ENCODE measurements at places on chromosomes 1 and 21.

- no peak for DNase-seq
These were observed 692.7 kb downstream of the LTN1 start for GRCh38 chr21:28299946-28300345.

GRCh38 chr1:96291468-96291867, 430.1 kb upstream of the PTBP2 start:
- DNase-seq: no peak

DNA sequence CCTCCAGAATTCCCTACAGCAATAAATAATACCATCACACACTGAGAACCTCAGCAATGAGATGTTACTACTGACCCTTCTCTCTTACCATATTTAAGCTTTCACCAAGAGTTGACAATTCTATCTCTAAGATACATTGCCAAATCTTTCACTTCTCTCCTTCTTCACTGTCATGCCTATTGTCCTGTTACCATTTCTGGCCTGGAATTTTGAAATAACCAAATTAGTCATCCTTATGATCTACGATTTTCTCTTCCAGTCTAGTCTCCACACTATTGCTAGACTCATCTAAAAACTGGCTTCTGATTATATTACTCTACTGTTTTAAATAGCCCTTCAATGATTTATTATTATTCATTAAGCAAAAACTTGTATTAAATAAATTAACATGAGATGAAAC, 656.1 kb upstream of the ADGRL4 start:
- no peak for DNase-seq

GRCh38 chr1:95467036-95467435, 233.0 kb downstream of the RWDD3 start:
- DNase-seq: no peak

GRCh38 chr1:68198752-68199151, 33.6 kb downstream of the WLS start:
- DNase-seq: no peak

GRCh38 chr1:97489834-97490233, 431.0 kb downstream of the DPYD start:
- no peak for DNase-seq

DNA sequence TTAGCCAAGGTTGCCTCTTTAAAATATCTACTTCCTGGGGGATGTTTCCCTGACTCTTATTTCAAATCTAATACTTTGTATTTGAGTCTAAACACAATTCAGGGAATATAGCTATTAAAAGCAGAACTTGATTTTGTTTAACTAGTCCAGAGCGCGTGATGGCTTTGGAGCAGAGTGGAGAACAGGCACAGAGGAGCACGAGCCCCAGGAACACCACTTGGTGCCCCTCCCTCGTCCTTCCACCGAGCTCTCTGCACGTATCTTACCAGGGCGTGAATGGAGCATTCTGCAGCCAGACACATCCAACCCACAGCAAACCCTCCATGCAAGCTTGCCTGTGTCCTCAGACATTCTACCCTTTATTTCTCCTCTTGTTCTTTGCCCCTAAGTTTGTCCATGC, 14.1 kb downstream of the KIF26B start:
- no peak for DNase-seq
